ENCODE measurements at places on chromosomes 3 and 15.
A peak's percentile ranks its signal among the peaks of the same experiment; 100 is the strongest.

DNA sequence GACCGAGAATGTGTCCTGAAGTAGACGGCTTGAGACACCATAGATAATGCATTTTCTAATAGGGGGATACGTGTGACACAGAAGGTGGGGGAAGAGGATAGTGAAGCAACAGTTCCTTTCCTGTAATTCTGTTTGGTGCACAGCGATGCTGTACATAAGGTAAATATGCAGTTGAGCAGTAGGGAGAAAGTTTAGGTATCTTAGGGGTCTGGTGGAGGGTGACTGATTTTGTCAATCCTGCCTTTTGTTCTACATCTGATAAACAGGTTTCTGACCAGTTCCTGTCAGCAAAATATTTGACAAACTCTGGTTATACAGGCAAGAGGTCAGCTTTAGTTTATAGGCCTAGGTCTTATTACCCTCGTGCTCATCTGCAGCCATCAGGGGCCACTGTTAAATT is 71.3 kb downstream of the TRAK1 start:
- DNase-seq: no peak

DNA sequence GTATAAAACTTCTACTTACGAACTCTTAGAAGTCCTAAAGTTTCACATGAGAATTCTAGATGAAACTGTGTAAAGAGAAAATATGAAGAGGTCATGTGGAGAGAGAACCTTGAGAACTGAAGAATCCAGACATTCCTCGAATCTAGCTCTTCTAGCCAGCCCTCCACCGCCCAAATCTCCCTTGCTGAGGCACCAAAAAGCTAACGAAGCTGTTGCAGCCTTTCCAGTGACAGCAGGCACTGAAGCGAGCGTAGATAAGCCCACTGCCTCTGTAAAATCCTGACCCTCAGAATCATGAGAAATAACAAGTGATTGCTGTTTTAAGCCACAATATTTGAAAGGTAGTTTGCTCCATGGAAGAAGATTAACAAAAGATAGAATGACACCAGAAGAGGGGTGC is 134.0 kb downstream of the GOLGA6L6 start:
- no peak for DNase-seq

- no peak for DNase-seq
These were observed 70.1 kb downstream of the SMARCC1 start for GRCh38 chr3:47711596-47711995.

GRCh38 chr3:170033489-170033888 is 4.3 kb upstream of the GPR160 start:
- no peak for DNase-seq

GRCh38 chr3:132536442-132537153 is 60.5 kb upstream of the ACKR4 start:
- no peak for DNase-seq

GRCh38 chr15:37695719-37696118 is 238.7 kb upstream of the TMCO5A start:
- DNase-seq: no peak

GRCh38 chr3:67290438-67290837 is 292.3 kb downstream of the KBTBD8 start:
- DNase-seq: no peak

- DNase-seq: peak; percentile 22
These were observed 16.0 kb upstream of the ADIPOQ start for GRCh38 chr3:186826410-186826975.

GRCh38 chr3:46468753-46469600 is 4.3 kb upstream of the LTF start:
- no peak for DNase-seq

GRCh38 chr3:50294492-50295403 is 2.5 kb upstream of the IFRD2 start:
- peak; percentile 27 for DNase-seq

DNA sequence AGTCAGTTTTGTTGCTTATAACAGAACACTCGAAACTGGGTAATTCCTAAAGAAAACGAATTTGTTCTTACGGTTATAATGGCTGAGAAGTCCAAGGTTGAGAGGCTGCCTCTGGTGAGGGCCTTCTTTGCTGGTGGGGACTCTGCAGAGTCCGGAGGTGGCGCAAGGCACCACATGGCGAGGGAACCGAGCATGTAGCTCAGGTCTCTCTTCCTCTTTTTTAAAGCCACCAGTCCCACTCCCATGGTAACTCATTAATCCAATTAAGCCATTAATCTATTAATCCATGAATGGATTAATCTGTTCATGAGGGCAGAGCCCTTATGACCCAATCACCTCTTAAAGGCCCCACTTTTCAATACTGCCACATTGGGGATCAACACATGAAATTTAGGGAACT is 50.0 kb downstream of the ROPN1B start:
- no peak for DNase-seq

DNA sequence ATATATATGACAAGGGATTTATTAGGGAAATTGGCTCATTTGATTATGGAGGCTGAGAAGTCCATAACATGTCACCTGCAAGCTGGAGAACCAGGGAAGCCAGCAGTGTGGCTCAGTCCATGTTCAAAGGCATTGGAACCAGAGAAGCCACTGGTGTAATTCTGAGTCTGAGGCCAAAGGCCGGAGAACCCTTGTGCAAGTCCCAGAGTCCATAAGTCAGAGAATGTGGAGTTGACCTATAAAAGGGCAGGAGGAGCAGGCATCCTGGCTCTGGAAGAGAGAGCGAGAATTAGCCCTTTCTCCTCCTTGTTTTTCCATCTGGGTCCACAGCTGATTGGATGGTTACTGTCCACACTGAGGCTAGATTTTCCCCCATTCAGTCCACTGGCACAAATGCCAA is 319.8 kb downstream of the IGSF11 start:
- DNase-seq: no peak

DNA sequence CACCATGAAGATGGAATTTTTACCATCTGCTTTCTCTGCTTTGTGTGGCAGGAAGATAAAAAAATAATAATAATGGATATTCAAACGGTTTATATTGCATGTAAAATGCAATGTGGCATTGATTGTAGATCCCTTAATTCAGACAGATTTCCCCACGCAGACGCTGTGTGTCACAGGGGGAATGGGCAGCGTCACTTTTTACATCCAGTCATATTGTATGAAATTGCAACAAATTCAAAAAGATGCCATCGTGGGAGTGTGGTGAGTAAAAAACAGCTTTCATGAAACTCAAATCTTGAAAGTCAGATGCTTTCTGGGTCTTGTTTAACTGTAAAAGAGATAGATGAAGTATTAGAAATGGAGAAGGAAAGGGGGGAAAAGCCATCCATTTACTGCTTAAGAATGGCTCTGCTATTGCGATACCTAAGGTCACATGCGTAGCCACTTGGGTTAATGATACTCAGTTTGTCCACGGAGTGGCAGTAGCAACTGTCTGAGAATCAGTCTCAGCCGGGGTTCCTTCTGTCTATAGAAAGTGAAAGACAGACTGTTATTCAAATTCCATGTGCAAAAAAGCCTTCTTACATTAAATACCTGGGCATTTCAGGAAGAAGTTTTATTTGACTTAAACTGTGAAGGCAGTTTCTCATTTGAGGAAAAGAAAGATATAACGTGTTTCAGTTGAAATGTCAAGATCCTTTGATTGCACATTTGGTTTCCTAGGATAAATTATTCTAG is 28.5 kb downstream of the BTD start:
- peak; percentile 83 for DNase-seq

DNA sequence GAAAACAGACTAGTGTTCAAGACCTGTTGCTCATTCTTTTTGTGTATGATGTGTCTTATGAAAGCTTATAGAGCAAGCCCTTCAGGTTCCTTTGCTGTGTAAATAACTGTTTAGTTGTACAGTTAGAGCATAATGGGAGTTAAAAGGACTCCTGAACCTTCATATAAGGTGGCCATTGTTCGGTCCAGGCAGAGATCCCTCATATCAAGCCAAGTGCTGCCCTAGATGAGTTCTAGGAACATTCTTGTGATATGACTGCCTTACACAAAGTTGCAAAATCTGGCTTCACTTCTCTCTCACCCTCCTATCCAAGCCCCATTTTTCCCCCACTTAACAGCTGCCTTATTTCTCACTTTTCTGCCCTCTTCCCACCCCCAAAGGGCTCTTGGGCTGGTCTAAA is 26.9 kb downstream of the GYG1 start:
- DNase-seq: no peak

DNA sequence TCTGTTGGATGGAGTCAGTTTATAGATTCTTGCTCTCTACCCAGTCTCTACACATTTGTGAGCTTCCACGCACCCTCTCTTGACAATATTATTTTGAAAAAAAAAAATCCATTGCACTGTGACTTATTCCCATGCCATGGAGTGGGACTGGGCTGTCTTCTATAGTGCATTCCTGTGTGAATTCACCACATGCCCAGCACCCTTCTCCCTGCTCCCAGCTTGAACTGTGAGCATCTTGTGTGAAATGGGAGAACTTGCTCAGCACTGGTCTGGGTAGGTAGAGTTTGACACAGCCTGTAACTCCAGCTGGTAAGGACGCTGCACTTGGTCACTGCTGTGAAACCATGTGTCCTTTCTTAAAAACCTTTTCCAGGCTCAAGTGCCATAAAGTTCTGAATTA is 91.9 kb downstream of the ARNT2 start:
- no peak for DNase-seq

GRCh38 chr15:63422891-63423590 is 41.4 kb upstream of the CA12 start:
- DNase-seq: no peak

DNA sequence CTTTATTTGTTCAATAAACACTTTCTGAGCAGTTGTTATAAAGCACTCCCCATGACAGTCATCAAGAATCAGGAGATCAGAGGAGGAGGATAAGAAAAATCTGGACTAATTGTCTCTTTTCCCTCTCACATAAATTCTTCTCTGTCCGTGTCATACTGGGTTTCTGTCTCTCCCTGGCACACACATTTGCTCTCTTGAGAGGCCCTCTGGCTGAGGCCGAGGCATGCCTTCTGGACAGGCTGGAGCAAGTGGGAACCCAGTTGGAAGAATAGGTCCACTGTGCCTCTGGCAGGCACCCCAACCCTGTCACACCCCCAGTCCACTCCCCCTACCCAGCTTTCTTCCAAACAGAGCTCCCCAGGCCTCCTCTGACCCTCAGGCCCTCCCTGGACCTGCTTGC is 315.8 kb downstream of the UACA start:
- no peak for DNase-seq

DNA sequence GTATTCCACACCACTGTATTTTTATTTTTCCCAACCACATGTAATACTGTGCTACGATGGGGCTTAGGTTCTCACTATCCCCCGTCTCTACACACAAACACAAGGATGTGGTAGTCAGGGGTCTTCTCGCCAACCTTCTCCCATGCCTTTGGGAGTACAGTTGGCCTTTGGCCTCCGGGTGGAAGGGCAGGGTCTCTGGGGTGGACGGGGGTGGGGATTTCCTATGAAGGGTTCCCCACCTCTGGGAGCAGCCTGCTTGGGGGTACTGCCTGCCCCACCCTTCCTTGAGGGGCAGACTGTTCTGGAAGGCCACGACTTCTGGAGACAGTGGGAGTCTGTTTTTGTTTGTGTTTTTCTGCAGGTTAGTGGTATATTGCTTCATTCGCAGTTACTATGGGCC is 21.3 kb upstream of the RAD18 start:
- no peak for DNase-seq

DNA sequence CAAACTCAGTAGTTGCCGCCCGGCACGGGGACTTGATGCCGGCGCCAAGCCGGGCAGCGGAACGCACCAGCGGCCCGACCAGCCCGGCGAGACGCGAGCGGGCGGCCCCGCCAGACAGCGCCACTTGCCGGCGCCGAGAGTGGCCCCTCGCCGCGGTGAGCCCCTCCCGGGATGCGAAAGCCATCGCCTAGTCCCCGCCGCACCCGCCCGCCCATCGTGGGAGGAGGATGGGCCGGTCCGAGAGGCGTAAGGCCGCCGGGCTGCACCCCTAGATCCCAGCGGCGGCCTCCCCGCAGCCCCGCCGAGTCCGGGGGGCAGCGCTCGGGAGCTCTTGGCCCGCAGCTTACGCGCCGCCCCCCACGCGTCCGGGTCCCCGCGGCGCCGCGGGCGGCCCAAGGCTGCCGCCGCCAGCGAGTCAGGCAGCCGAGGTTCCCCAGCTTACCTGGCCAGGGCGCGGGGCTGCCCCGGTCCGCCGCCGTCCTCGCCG is 609 bp downstream of the GOLGA8A start:
- peak; percentile 57 for DNase-seq

- DNase-seq: no peak
These were observed 19.8 kb upstream of the PIGZ start for GRCh38 chr3:196988241-196989029.

DNA sequence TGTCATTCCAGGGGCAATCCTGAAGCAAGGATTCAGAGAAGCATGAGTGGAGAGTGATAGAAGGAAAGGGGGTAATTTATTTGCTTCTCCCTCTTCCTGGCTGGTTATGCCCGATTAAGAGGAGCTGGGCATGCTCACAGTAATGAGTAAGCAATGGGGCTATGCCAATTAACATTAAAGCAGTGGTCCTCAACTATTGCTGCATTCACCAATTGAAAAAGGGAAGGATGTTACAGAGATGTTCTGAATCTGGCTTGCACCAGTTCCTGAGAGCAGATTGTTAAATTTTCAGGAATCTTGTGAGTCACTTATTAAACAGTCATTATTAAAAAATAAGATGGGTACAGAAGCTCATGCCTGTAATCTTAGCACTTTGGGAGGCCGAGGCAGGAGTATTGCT is 85.9 kb upstream of the ZBTB20 start:
- no peak for DNase-seq

- no peak for DNase-seq
These were observed 14.4 kb upstream of the C3orf80 start for GRCh38 chr3:160210799-160211221.

DNA sequence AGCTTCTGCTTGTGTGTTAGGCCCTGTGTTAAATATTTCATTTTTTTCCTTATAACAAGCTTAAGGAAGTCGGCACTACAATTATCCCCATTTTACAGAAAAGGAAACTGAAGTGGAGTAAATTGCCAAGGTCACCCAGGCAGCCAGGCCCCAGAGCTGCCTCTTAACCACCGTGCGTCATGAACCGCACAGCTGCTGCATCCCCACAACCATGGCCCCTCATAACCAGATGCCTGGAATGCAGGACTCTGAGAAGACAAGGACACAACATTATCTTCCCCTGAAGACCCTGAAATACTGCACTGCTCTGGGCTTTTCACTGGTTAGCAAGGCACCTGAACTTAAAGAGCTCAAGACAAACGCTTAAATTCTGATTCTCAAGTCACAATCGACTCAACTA is 14.6 kb downstream of the LRIG1 start:
- DNase-seq: no peak

- DNase-seq: peak; percentile 31
These were observed 172.7 kb upstream of the TP63 start for GRCh38 chr3:189458528-189458927.

- DNase-seq: no peak
These were observed 283.0 kb downstream of the UACA start for GRCh38 chr15:70480196-70480856.

DNA sequence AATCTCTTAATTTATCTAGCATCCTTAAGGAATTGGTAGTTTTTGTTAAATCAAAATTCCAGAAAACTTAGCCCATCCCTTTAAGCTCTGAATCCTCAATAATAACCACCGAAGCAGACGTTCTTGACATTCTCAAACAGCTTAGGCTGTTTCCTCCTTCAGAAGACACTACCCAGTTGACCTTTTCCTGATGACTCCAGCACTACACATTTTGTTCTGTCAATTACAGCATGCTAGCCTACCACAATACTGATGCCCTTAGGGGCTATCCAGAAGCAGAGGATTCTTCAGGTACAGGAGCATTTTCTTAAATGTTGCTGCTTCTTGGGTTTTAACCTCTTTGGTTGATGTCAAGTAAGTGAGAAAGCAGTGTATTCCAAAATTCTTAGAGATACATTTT is 33.4 kb downstream of the ETV5 start:
- DNase-seq: no peak
